Foreskin keratinocyte (primary cell): ENCODE measurements at places on chromosomes 3 and 15. TPM values are rescaled to one million over a fixed set of nuclear protein-coding genes. Genes with fewer than 3 reads are reported as not detected.
A peak's percentile ranks its signal among the peaks of the same experiment; 100 is the strongest.

- no peak for DNase-seq
These were observed 228.9 kb downstream of the FEZF2 start for GRCh38 chr3:62144482-62144881.

GRCh38 chr15:51198701-51199232, 104.1 kb upstream of the TNFAIP8L3 start:
- DNase-seq, result no peak

DNA sequence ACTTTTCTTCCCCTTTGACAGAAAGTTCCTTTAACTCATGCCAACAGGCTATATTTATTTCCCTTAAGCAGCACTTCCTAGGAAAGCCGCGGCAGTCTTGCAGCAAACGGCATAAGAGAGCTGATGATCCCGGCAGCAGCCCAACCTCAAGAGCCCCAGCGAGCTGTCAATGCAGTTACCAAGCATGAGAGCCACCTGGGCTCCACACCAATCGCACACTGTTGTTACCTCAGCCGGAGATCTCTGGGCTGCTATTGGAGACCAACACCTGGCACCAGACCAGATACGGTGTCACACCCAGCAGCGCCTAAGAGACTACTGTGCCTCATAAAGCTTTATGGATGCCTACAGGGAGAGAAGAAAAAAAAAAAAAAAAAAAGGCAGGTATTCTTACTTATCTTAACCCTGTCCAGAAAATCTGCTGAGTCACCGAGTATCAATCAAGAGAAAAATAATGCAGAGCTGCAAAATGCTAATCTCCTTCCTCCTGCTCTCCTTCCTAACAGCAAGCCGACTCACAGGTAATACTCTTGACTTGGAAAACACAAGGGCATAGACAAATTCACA, 11.7 kb downstream of the ABCC5 start:
- DNase-seq, result peak; percentile 97

DNA sequence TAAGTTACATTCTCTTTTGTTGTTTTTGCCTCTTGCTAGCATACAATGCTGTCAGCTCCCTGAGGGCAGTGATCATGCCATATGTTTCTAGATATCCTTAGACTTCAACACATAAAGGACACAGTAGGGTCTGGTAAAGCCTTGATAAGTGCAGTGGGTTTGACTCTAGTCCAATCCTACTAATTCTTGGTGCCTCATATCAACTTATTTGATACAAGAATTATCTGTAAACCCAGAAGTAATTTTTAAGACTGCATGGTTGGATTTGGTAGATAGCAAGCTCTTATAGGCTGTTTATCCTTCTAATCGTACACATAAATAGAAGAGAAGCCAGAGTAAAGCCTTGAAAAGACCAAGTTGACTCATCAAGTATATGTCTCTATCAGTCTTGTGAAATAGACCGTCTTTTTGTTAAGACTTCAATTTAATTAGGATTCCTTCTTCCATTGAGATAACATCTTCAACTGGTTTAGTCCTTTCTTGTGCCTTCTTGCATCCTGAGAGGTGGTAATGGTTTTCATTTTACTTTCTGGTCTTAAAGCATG, 265.6 kb upstream of the CDIN1 start:
- DNase-seq, result no peak

DNA sequence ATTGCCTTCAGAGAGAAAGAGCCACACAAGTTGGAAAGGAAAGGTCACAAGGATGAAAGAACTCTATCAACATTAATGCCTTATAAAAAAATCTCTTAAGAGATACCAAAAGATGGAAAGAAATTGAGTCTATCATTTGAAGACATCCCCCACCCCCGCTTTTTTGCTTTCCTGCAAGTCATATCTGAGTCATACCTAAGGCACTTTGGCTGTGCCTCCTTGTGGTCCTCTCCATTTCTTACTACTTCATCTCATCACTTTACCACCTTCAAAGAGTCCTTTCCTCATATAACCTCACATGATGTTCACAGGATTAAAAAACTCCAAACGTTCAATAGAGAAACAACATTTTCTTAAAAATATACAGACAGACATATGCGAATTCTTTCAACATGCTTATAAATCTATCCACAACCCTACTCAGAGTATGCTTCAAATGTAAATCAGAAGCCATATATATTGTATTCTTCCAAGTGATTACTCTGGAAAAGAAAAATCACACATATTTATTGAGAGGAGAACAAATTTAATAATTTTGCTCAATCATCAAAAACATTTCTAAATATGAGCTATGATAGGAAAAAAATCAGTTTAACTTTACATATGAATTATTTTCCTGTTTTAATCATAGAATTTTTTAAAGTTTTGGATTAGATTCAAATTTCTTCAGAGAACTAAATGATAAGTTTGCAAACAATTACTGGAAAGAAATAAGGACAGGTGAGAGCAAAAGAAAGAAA, 1003.9 kb upstream of the CFAP20DC start:
- no peak for DNase-seq

Gene HHLA2
- total RNA-seq, result not detected in 2 replicates
